ENCODE measurements at places on chromosomes 11 and 22.

DNA sequence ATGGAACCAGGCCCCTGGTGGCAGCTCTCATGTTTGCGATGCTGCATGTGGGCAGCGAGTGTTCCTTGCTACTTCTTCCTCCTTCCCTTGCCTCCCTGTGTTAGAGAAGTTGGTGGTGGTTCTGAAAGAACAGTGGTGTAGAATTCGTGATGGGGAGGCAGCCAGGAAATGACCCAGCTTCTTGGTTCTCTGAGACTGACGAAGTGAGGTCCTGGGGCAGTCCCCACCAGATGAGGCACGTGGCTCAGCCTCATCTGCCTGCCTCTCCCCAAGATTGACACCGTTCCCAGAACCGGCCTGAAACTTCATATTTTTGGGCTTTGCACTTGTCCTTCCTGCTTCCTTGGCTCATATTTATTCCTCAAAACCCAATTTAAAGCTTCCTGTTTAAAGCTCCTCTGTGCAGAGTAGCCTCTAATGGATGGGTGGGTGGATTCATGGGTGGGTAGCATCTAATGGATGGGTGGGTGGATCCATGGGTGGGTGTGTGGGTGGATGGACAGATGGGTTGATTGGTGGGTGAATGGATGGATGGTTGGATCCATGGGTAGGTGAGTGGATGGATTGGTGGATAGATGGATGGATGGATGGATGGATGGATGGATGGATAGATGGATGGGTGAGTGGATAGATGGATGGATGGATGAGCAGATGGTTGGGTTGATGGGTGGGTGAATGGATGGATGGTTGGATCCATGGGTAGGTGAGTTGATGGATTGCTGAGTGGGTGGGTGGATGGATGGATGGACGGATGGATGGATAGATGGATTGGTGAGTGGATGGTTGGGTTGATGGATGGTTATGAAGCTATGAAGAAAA lies 77.3 kb upstream of the ATXN10 start:
- DNase-seq: no peak

- DNase-seq: no peak
Observed at GRCh38 chr11:69467646-69468045, 13.8 kb upstream of the LINC01488 start.

DNA sequence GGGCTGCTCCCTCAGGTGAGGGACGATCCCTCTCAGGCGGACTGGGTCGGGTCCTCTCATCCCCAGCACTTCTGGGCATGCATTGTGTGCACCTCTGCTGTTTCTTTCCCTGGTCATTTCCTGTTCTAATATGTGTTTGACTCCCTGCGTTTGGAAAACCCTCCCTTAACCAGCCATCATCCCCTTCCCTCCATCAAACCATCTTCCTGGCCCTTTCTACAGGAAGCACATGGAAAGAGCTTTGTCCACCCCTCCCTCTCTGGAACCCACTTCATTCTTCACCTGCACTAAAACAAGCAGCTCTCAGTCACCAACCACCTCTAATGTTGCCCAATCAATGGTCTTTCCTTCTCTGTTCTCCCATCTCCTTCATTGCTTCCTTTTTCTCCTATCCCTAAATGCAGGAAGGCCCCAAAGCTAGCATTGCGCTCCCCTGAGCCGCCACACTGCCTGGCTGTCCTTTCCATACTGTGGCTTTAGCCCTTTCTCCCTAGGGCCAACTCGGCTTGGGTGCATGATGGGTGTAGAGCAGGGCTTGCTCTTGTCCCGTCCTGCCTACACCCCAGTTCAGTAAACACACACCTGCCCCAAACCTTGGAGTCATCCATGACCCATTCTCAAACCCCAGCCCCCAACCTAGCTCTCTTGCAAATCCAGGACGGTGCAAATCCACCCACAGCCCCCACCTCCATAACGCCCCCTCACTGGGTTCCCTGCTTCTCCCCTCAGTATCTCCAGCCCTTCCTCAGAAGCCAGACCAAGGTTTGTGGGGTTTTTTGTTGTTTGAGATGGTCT lies 5.4 kb upstream of the GAS2L1 start:
- no peak for DNase-seq

- no peak for DNase-seq
Observed at GRCh38 chr11:8784954-8785353, 102.4 kb downstream of the RPL27A start.

- no peak for DNase-seq
Observed at GRCh38 chr11:66860449-66860831, 3.6 kb downstream of the LRFN4 start.

DNA sequence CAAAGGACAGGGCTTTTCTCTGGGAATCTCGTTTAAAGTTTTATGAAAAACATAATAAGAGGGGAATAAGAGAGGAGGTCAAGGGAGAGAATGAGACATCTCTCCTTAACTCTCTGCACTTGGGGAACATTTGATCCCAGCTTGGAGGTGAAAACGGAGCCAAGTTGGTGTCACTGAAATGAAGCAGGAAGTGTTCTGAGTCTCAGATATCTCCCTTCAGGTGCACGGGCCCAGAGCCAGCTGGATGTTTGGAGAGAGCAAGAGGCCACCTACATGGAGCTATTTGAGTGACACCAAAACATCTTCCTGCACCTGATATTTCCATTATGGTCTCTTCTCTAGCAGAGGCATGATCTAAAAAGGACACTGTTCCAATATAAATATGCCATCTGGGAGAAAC lies 85.7 kb downstream of the BLID start:
- no peak for DNase-seq
